ENCODE measurements at places on chromosomes 5 and 9.

DNA sequence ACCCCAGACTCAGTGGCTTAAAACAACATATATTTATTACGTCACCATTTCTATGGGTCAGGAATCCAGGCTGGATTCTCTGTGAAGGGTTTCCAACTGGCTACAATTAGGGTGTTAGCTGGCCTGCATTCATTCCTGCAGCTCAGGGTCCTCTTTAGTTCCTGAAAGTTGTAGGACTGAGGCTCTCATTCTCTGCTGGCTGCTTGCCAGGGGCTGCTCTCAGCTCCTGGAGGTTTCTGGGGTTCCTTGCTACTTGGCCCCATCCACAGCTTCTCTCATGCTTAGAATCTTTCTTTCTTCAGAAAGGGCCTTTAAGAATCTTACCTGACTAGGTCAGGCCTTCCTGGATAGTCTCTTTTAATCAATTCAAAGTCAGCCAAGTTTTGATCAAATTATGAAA lies 424.6 kb downstream of the GADD45G start:
- DNase-seq, result no peak

DNA sequence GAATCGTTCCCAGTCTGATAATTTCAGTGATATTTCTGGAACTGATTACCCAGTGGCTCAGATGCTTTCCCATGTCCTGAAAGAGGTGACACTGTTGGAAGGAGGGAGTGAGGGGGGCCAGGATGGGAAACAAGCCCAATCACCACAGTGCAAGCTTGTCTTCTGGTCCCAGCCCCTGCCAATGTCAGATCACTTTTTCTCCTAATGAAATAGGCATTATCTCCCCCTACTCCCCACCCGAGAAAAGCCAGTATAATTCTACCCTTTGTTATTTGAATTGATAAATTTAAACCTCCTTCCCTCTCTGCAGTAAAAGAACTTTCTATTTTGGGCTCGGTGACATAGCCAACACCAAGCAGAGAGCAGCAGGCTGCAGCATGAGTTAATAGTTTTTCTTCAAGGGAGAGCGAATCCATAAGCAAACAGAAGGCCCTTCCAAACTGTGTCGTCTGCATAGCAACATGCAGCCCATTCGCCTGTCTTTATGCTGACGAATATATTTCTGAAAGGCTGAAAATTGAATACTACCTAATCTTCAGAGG lies 14.6 kb upstream of the PPP2CA start:
- DNase-seq, result no peak

GRCh38 chr5:67636091-67636490 lies 439.5 kb upstream of the CD180 start:
- DNase-seq, result no peak

DNA sequence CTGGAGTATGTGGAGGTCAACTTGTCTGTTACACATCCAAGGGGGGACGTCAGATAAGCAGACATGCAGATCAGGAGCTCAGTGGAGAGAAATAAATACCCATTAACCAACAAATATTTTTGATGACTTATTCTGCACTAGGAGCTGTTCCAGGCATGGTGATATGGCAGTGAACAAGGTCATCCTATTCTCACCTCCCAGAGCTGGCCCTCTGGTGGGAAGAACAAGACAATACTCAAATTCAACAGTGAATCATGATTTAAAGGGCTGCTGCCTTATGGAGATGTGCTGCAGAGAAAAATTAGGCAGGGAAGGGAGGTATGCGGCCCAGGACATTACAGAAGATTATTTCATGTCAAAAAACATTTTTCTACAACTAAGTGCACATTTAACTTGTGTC lies 36.5 kb downstream of the SYK start:
- no peak for DNase-seq

DNA sequence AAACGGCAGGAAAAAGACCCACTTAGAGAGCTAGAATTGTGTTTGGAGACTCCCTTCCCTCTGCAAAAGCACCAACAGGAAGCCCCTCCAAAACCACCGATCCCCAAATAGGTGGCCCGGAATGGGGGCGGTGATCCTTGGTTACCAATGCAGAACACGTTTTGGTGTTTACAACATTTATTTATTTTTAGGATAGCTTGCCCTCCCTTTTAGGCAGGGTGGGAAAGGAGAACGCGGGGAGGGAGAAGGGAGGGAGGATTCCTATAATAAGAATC lies 579 bp upstream of the NTRK2 start:
- DNase-seq, result no peak

- DNase-seq, result no peak
Observed at GRCh38 chr9:75664597-75664996, 225.9 kb upstream of the PCSK5 start.

- no peak for DNase-seq
Observed at GRCh38 chr5:177293819-177294581, 9.5 kb downstream of the RAB24 start.

DNA sequence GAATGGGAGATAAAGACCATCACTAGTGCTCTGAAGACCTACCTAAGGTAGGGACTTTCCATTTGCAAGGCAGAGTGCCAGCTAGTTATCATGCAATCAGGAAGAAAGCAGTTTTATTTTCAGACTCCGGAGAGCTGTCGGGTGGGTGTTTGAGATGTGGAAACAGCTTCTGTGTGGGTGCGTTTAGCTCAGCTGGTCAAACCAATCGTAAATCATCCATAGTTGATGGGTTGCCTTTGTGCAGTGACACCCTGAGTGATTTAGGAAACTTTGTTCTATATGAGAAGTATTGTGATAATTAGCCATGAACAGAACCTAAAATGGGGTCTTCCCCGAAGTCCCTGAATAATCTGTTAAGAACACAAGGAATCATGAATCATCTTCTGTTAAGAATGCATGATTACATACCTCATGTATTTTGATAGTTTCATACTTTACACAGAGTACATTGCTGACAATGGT lies 284.3 kb downstream of the ARHGAP26 start:
- no peak for DNase-seq

DNA sequence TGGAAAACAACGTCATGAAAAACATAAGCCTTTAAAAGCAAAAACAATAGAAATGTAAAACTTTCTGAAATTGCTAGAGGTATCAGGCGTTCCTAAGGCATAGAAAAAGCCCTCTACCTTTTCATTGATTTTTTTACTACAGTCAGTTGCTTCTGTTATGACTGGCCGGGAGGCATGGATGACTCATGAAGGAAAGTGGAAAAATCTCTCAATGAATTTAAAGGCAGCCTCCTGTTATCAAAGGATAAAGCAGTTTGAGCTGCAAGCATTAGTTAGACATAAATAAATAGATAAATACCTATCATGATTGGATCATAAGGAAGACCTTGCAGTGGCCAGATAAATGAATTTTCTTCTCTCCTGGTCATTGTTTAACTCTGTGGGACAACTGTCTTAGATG lies 281.6 kb downstream of the MAST4 start:
- DNase-seq, result no peak

GRCh38 chr5:172897481-172898217 lies 61.6 kb upstream of the RPL26L1 start:
- no peak for DNase-seq

DNA sequence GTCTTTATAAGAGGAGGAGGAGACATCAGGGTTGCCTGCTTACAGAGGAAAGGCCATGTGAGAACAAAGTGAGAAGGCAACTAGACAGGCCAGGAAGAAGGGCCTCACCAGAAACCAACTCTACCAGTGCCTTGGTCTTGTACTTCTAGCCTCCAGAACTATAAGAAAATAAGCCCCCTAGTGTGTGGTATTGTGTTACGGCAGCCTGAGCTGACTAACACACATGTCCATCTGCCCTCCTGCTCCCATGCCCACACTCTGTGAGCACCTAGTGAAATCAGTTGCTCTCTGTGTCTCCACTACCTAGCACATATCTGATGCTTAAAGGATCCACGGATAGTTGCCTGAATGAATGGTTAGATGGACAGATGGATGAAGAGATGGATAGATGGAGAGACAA lies 6.9 kb downstream of the AK3 start:
- DNase-seq, result no peak

GRCh38 chr9:136250676-136251075 lies 5.1 kb upstream of the QSOX2 start:
- DNase-seq, result no peak

DNA sequence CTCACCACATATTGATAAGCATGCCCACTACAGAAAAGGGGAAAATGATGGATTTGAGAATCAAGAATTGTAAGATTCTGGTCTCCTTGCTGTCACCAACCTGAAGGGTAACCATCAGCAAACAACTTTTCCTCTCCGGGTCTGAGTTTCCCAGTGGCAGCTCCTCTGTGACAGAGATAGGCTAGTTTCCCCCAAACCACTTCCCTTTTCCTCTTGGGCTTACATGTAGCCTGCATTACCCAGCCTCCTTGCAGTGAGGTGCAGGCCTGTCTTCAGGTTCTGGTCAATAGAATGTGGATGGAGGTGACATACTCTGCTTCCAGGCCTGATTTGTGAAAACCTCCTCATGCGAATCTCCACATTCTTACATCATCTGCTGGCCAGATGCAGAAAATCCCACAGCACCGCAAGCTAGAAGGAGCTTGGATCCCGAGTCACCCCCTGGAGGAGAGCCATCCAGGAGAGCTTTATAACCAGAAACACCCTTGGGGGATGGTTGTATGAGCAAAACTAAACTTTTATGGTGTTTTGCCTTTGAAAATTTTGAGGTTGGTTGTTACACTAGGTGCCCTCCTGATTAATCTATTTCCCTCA lies 206.1 kb downstream of the RGS3 start:
- no peak for DNase-seq

DNA sequence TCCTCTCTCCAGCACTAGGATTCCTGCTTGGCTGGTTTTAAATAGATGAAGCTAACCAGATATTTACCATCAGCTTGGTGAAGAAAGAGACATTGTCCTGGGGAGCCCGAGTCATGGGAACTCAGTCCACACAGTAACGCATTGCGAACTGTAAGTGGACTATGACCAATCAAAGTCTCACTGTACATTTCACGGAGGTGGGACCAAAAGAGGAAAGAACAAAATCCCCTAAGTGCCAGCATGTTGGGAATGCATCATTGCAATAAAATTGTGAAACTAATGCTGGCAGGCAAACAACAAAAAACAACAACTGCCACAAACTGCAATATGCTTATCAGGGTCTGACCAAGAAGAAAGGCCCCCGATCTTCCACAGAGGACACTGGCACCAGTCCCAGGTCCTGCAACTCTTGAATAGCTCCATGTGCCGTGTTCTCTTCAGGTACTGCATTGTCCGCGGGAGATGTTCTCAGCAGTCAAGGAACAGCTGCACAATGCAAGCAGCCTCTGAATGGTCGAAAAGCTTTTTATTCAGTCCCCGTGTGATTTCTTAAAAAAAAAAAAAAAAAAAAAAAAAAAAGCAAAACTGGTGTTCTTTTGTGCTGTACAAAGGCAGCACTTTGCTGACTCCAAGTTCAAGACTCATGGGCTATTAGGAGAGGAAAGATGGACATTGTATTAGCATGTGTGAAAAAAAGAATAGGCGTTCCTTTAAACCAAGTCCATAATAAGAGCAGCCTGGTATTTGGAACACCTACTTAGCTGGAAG lies 38.1 kb downstream of the SEMA6A start:
- no peak for DNase-seq

DNA sequence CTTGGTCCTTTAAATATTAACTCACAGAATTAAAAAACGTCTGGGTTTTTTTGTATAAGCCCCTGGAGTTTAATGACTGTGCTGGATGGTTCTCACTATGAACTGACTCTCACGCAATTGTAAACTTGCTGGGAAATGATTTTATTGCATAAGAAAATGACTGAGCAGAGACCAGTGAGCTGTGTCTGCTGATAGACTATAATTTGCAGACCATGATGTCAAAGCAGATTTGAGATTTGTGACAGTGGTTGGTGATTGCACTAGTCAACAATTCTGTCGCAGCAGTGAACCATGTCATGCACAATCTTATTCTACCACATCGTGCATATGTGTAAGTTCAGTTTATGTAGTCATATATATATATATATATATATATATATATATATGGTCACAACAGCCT lies 85.7 kb upstream of the C9orf72 start:
- DNase-seq, result no peak

DNA sequence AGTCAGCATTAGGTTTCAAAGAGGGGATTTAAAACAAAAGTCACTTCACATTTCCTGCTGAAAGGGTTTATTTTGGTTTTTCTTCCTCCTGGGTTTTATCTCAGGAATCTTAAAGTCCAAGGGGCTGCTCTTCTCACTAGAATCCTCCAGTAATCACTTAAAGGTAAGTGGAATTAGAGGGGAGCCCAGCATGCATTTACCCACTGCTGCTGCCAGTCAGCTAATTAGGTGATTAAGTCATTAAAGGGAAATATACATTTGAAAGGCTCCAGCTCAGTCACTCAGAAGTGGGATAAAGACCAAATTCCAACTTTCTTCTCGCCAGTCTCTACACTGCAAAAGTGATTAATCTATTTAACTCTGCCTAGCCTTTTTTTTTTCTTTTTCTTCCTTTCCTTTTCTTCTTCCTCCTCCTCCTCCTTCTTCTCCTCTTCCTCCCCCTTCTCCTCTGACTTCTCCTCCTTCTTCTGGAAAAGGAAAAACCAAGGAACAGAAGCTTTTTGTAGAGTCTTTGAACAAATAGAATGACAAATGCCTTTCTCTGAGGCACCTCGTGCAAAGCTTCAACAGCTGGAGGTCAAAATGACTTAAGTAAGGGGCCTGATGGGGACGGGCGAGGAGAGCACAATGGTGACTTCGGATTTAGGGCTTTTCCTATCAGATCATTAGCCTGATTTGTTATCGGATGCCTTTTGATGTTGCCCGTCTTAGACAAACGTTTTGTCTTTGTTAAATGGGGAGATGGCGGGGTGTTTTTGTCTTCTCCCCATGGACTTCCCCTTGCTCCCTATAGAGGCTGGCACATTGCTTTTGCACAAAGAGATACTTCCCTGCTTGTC lies 617.6 kb downstream of the IRX1 start:
- DNase-seq, result no peak

DNA sequence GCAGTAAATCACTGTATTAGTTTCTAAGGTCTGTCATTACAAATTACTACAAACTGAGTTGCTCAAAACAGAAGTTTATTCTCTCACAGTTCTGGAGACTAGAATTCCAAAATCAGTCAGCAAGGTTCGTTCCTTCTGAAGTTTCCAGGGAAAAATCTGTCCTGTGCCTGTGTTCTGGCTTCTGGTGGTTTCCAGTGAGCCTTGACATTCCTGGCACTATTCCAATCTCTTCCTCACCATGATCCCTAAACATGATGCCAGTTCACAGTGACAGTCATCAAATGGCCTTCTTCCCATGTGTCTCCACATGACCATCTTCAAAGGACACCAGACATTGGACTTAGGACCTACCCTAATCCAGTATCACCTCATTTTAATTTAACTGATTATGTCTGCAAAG lies 351.4 kb downstream of the PLK2 start:
- DNase-seq, result no peak

GRCh38 chr9:126591922-126592321 lies 21.8 kb upstream of the LMX1B start:
- no peak for DNase-seq

All from WTC11 (cell line).